Stimulated activated CD4-positive, alpha-beta T cell treated with anti-CD3 and anti-CD28 coated beads, Interleukin-15, amount 100 ng/mL, for 1 hour (primary cell): ENCODE measurements at places on chromosomes 12 and 14.

DNA sequence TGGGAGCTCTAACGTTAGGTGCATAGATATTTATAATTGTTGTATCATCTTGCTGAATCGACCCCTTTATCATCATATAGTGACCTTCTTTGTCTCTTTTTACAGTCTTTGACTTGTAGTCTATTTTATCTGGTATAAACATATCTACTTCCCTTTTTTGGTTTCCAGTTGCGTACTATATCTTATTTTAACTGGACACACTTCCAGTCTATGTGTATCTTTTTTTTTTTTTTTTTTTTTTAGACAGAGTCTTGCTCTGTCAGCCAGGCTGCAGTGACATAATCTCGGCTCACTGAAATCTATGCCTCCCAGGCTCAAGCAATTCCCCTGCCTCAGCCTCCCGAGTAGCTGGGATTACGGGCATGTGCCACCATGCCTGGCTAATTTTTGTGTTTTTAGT is 41.9 kb upstream of the ZFP36L1 start:
- DNase-seq = no peak

DNA sequence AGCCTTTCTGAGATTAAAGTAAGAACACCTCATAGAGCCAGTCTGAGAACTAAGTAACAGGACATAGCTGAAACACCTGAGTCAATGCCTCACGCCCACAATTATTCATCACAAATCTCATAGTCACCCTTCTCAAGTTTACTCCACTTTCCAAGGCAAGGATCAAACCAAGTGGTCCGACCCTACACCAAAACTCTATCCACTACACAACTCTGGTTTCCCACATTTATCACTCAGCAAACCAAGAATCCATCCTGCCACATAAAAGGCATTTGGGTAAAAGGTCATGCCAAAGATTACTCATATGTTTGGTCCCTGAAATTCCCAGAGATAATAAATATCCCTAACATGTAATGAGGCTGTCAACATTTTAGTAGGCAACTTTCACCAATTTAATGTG is 144.1 kb downstream of the RPAP3 start:
- no peak for DNase-seq

GRCh38 chr14:55243386-55243785 is 27.8 kb upstream of the FBXO34 start:
- no peak for DNase-seq

- no peak for DNase-seq
These were observed 90.8 kb downstream of the STAB2 start for GRCh38 chr12:103677905-103678304.

- DNase-seq = no peak
These were observed 13.2 kb upstream of the GALNT9 start for GRCh38 chr12:132342251-132343227.

- DNase-seq = no peak
These were observed 32.0 kb upstream of the CDKN3 start for GRCh38 chr14:54364555-54365415.

GRCh38 chr14:39974036-39974435 is 541.8 kb upstream of the FBXO33 start:
- no peak for DNase-seq

- no peak for DNase-seq
These were observed 77.0 kb downstream of the ADGRD1 start for GRCh38 chr12:131030472-131031328.

- no peak for DNase-seq
These were observed 13.8 kb upstream of the ZFP36L1 start for GRCh38 chr14:68806526-68807147.

DNA sequence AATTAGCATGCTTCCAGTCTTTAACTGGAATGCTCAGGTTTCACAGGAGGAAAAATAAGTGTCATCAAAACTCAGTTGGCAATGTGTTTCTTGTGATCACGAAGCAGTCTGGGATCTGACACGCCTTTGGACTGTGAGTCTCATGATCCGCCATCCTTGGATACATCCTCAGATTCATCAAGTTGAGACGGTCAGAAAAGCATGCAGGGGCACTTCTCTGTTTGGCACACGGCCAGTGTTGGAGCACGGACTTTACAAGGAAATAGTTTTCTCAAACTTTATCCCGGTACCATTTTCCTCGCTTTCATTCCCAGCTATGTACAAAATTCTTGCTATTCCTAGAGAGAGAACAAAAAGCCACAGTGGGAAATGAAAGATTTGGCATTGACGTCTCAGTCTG is 88.4 kb upstream of the PARP11 start:
- no peak for DNase-seq

DNA sequence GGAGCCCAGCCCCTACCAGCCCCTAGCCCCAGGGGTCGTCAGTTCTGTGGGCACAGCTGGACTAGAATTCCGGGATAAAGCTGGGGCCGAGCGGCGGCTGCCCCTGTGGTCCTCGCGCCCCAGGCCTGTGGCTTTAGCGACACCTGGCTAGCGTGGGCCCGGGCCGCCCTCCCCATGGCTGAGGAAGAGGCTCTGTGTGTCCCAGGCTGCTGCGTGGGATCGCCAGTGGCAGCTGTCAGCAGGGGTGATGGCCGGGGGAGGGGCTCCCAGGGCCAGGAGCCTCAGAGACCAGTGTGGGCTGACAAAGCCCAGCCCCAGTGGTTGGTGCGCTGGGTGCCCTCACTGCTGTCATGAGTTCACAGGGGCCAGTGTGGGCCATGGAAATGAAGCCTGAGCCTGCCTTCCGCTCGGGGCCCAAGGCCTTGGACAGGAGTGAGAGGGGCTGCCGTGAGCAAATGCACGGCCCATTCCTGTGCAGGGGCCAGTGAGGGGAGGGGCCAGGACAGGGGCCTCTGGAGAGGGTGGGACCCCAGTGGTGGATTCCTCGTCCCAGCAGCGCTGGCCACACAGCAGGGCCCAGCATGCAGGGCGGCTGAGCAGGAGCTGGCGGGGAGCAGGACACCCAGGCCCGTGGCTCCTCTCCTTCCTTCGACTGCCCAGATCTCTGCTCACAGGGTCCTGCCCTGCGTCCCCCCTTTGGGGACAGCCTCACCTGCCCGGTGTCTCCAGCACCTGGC is 11.4 kb downstream of the FBRSL1 start:
- no peak for DNase-seq

GRCh38 chr14:101838476-101838875 is 77.0 kb downstream of the PPP2R5C start:
- DNase-seq = no peak

- DNase-seq = no peak
These were observed 55.4 kb upstream of the RFX4 start for GRCh38 chr12:106527356-106527755.

- no peak for DNase-seq
These were observed 131.4 kb upstream of the CCDC175 start for GRCh38 chr14:59707778-59708561.

GRCh38 chr14:47284283-47284682 is 391.1 kb downstream of the MDGA2 start:
- no peak for DNase-seq

- DNase-seq = no peak
These were observed 275.0 kb downstream of the AKAP6 start for GRCh38 chr14:32603992-32604565.

GRCh38 chr14:103512701-103513611 is 9.7 kb downstream of the CKB start:
- DNase-seq = no peak

DNA sequence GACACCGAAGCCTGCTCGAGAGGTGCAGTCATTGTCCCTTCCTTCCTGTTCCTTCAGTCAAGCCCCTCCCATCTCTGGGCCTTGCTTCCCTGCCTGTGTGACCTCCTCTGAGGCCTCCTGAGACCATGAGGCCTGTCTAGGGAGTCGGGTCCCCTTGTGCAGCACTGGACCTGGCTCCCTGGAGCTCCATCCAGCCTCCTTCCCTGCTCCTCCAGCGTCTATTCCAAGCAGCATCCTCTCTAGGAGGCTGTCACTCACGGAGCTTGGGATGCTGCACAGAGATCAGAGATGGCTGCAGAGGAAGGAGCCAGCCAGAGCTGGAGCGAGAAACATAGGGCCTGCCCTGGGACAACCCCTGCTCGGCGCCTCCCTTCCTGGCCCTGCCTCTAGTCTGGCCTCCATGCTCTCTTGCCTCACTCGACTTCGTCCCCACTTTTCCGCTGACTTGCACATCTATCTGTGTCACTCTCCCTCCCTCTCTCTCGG is 142.7 kb downstream of the BCL11B start:
- DNase-seq = no peak

DNA sequence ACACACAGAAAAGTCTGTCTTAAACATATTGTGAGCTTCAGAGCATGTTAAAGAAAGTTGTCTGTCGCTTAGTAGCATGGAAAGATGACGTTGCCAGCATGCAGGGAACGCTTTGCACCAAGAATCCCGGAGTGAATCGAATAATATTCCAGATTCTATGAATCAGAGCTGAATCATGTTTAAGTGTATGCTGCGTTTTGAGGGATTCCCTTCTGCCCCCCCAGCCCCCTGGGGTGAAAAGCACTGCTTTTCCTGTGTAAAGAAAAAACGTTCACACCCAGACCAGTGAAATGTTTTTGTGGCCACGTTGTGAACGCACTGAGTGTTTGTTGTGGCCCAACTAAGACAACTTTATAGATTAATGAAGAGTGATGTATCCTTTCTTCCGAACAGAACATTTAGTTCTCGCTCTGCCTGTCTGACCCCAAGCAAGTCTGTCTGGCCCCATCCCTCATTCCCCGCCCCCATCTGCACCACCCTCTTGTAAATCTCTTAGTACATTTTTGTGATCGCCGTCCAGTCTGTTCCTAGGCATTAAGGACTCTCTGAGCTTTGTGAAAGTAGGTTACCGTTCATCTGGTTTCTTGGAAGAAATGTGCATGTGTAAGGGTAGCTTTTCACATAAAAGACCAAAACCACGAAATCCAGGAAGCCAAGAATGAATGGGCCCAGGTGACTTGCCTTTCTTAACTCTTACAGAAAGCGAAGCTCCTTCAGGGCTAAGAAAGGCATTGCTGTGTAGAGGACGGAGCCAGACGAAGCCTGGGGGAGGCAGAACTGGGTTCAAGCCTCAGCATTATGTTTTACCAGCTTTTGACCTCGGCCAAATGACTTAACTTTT is 103.0 kb downstream of the SAMD4A start:
- DNase-seq = no peak

- no peak for DNase-seq
These were observed 86.1 kb downstream of the SLC24A4 start for GRCh38 chr14:92409043-92409442.

DNA sequence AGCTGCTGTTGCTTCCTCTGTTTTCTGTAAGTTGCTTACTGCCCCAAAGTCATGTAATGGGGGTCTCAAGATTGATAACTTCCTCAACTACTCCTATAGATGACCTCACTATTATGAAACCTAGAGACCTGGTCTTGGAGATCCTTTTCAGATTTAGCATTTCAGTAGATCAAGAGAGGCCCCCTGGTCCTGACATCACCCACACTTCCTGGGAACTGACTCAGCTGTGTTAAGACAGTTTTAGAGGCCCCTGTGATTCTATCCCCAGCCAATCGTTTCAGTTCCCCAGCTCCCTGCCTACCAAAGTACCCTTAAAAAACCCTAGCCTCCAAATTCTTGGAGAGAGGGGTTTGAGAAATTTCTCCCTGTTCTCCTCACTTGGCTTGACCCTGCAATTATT is 9.2 kb upstream of the ARG2 start:
- no peak for DNase-seq

- no peak for DNase-seq
These were observed 166.4 kb downstream of the TSPAN9 start for GRCh38 chr12:3243376-3244084.

- DNase-seq = no peak
These were observed 5.7 kb upstream of the KLRK1 start for GRCh38 chr12:10395390-10395998.

DNA sequence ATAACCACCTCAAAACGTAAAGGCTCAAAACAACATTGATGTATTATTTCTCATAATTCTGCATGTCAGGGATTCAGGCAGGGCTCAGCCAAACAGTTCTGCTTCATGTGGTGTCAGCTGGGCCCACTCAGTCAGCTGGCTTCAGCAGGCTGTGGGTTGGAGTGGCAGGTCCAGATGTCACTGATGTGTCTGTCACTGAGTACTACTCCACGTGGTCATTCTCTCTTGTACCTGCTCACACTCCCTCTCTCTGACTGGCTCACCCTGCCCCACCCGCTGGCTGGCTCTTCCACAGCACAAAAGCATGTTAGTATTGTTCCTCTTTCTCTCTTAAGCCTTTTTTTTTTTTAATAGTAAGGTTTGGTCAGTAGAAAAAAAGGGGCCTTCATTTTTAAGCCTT is 182.4 kb downstream of the DICER1 start:
- DNase-seq = no peak

GRCh38 chr14:75401361-75401760 is 26.5 kb upstream of the JDP2 start:
- DNase-seq = no peak

DNA sequence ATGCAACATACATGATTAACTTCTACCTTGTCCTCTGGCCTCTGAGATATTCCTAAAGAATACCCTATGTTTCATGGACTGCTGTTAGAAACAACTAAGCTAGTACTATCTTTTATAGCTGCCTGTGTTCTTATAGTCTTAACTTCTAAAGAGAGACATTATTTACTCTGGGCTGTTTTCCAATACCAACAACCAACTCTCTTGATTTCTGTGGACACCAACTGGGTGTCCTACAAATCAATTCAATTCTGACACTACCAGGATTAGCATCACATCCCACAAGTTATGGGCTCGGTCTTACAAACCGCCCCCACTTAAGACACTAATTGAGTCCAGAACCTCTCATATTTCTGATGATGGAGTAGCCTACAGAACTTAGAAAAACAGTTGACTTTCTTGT is 8.3 kb downstream of the XPOT start:
- no peak for DNase-seq

- DNase-seq = no peak
These were observed 17.3 kb downstream of the SART3 start for GRCh38 chr12:108543652-108544051.

- DNase-seq = no peak
These were observed 126.9 kb downstream of the SLC38A6 start for GRCh38 chr14:61107869-61108493.

DNA sequence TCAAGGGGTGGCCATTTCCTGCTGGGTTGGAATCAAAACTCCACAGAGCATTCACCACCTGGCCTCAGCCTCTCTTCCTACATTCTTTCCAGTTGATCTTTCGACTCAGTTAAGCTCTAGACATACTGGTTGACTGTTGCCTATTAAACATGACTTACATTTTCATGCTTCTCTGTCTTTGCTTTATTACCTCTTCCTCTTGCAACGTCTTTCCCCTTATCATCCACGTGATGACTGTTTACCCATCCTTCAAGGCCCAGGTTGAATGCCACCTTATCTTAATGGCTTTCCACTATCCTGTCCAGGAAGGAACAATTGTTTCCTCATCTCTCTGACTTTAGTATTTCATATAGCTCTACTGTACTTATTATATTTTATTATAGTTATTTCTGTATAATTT is 24.4 kb upstream of the CCDC175 start:
- no peak for DNase-seq

DNA sequence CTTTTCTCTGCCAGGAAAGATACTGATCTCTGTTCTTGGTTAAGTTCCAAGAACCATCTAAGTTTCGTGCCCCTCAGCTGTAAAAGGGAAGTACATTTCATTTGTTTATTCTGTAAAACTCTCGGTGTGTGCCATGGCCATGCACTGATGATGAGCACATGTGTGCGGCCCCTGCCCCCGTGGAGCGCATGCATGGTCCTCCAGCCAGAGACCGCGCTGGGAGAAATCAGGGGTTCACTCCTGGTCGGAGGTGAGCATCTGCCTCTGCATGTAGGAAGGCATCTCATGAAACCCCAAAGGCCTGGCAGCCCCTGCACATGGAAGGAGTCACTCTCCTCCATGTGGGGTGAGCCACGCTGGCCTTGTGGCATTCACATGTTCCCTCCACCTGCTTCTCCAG is 102.5 kb upstream of the RTL1 start:
- no peak for DNase-seq

GRCh38 chr14:73757876-73758391 is 43.8 kb upstream of the PNMA1 start:
- DNase-seq = no peak

- DNase-seq = no peak
These were observed 8.0 kb downstream of the AQP6 start for GRCh38 chr12:49980501-49981349.
